ENCODE measurements at places on chromosomes 4 and X.

DNA sequence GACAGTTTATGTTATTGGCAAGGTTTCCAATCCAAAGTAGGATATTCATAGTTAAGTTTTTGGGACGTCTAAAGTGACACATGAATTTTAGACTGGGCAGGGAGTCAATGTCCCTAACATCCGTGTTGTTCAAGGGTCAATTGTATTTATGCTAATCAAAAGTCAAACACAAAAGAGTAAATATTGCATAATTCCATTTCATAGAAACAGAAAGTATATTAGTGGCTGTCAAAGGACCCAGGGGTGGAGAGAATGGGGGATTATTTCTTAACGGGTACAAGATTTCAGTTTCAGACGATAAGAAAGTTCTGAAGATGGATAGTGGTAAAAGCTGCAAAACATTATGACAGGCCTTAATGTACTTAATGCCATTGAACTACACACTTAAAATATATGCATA is 971.8 kb upstream of the AGA start:
- no peaks in the 10 kb centered on the region for H3K4me1 ChIP-seq
- H3K4me3 ChIP-seq, result no peak overlapping the region
- no peak for DNase-seq
- no peaks in the 10 kb centered on the region for H3K36me3 ChIP-seq
- H3K27ac ChIP-seq, result no peak overlapping the region

GRCh38 chrX:72340626-72341025 is 34.9 kb upstream of the CITED1 start:
- DNase-seq, result no peak
- no peaks in the 10 kb centered on the region for H3K4me1 ChIP-seq
- no peak overlapping the region for H3K27ac ChIP-seq
- H3K27me3 ChIP-seq, result no peaks in the 10 kb centered on the region

GRCh38 chr4:140466146-140466545 is 31.9 kb downstream of the MGAT4D start:
- H3K27me3 ChIP-seq, result no peaks in the 10 kb centered on the region
- H3K4me1 ChIP-seq, result no peaks in the 10 kb centered on the region
- no peak for DNase-seq
- H3K27ac ChIP-seq, result no peak overlapping the region

- no peaks in the 10 kb centered on the region for H3K27me3 ChIP-seq
- DNase-seq, result no peak
- no peak overlapping the region for H3K27ac ChIP-seq
- H3K4me1 ChIP-seq, result no peaks in the 10 kb centered on the region
- H3K36me3 ChIP-seq, result no peaks in the 10 kb centered on the region
Observed at GRCh38 chr4:108483079-108483478, 137.3 kb upstream of the RPL34 start.

DNA sequence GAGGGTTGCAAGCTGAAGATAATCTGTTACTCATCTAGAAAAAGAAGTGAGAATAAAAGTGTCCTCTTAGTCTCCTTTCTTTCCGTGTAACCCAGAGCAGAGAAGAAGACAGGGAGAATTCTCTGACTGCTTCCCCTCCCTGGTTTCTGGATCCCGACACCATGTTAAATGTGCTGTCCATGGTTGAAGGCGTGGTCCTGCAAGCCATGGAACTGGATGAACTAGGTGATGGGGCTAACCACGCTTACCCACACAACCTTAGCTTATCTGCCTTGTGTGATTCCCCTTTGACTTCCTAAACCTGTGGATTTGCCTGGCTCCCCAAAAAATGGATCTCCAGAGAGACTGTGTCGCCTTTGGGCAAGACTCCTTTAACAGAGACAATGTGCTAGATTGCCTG is 907.6 kb downstream of the FSTL5 start:
- H3K4me1 ChIP-seq, result no peaks in the 10 kb centered on the region
- no peaks in the 10 kb centered on the region for H3K36me3 ChIP-seq
- H3K4me3 ChIP-seq, result no peak overlapping the region
- no peak overlapping the region for H3K27ac ChIP-seq

DNA sequence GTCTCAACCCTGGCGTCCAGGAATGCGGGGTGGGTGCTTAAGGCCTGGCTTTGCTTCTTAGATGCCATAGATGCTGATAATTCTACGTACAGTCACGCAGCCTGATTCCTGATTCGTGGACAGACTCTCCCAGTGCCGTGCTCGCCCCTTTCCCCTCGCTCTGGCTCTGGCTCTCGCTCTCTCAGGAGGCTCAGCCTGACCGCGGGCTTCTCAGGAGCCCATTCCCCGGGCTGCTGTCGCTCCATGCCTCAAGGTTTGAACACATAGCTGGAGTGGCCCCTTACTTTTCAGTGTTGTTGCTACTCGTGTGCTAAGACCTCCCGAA is 59.2 kb upstream of the ZC4H2 start:
- no peaks in the 10 kb centered on the region for H3K4me1 ChIP-seq
- peak overlapping the region; percentile 63 for H3K27ac ChIP-seq
- H3K4me3 ChIP-seq, result peak overlapping the region; percentile 66
- DNase-seq, result peak; percentile 15
- no peaks in the 10 kb centered on the region for H3K36me3 ChIP-seq
- peaks cover 8% of the 10 kb centered on the region for H3K27me3 ChIP-seq

GRCh38 chr4:14726441-14726840 is 275.8 kb upstream of the CPEB2 start:
- H3K4me3 ChIP-seq, result no peak overlapping the region
- no peaks in the 10 kb centered on the region for H3K27me3 ChIP-seq
- no peaks in the 10 kb centered on the region for H3K36me3 ChIP-seq
- DNase-seq, result no peak
- no peak overlapping the region for H3K27ac ChIP-seq

DNA sequence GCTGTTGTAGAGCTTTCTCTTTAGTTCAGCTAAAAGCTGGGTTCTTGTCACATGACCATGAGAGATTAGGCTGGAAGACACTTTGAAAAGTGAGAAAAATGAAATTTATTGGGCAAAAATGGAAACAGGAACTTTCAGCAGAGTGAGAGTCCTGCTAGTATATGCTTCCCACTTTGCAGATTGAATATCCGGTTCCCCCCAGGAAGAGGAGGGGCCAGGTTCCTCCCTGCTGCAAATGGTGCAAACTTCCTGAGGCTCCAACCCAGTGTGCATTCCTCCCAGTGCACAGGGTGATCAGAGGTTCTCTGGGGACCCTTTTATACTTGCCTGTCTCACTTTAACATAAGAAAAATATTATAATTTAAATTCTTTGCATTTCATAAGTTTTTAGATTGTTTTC is 119.9 kb upstream of the SPIN4 start:
- no peak overlapping the region for H3K27ac ChIP-seq
- no peaks in the 10 kb centered on the region for H3K27me3 ChIP-seq
- no peak for DNase-seq
- H3K36me3 ChIP-seq, result peaks cover 10% of the 10 kb centered on the region
- no peaks in the 10 kb centered on the region for H3K4me1 ChIP-seq
- no peak overlapping the region for H3K4me3 ChIP-seq

DNA sequence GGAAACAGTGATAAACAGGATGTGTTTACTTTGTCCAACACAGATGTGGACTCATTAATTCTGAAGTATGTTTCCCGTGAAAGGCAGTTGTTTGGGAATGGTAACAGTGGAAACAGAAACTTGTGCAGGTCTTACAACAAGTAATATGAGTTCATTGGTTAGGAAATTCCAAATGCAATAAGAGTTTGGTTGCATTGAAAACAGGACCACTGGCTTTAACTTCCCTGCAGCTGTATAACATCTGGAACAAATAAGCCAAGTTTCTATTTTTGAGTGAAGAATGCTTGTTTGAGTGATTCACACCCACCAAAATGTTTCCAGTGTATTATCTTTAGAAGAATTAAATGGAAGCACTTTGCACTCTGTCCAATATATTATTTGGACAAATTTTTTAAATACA is 82.4 kb upstream of the BMP3 start:
- H3K36me3 ChIP-seq, result no peaks in the 10 kb centered on the region
- no peak overlapping the region for H3K27ac ChIP-seq
- no peaks in the 10 kb centered on the region for H3K4me1 ChIP-seq

GRCh38 chr4:182286035-182286434 is 42.8 kb downstream of the TENM3 start:
- DNase-seq, result no peak
- no peaks in the 10 kb centered on the region for H3K36me3 ChIP-seq
- H3K27ac ChIP-seq, result no peak overlapping the region
- no peaks in the 10 kb centered on the region for H3K4me1 ChIP-seq

GRCh38 chr4:16783119-16783518 is 115.3 kb downstream of the LDB2 start:
- H3K36me3 ChIP-seq, result no peaks in the 10 kb centered on the region
- no peak overlapping the region for H3K27ac ChIP-seq
- H3K4me1 ChIP-seq, result no peaks in the 10 kb centered on the region
- DNase-seq, result no peak

DNA sequence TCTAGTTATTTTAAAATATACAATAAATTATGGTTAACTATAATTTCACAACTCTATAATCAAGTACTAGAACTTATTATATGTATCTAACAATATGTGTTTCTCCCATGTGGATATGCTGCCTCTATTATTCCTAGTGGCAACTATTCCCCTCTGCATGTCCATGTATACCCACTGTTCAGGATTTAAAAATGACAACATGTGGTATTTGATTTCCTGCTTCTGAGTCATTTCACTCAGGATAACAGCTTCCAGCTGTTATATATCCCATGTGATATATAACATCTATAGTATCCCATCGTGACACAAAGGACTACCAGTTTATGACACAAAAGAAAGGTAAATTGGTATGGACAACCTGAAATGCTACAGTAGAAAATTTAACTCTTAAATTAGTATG is 167.4 kb upstream of the TACR3 start:
- H3K4me1 ChIP-seq, result no peaks in the 10 kb centered on the region
- H3K27me3 ChIP-seq, result no peaks in the 10 kb centered on the region
- no peak for DNase-seq
- H3K36me3 ChIP-seq, result no peaks in the 10 kb centered on the region
- H3K27ac ChIP-seq, result no peak overlapping the region
- no peak overlapping the region for H3K4me3 ChIP-seq

DNA sequence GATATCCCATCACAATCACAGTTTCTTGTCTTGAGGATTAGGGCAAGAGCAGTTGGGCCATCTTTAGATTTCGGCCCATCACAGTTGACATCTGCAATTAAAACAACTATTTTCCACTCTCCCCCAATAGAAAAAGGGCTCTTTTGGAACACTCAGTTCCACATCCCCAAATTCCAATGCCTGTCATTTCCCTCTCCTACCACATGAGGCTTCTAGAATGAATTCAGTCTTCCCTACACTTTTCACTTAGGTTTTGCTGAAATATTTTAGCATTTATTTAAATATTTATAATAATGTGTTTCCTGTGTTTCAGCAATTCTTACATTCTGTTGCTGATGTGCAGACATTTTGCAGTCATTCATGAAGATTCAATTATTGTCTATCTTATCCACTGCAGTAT is 118.4 kb downstream of the COX18 start:
- no peak overlapping the region for H3K4me3 ChIP-seq
- no peaks in the 10 kb centered on the region for H3K27me3 ChIP-seq
- DNase-seq, result no peak
- no peak overlapping the region for H3K27ac ChIP-seq

DNA sequence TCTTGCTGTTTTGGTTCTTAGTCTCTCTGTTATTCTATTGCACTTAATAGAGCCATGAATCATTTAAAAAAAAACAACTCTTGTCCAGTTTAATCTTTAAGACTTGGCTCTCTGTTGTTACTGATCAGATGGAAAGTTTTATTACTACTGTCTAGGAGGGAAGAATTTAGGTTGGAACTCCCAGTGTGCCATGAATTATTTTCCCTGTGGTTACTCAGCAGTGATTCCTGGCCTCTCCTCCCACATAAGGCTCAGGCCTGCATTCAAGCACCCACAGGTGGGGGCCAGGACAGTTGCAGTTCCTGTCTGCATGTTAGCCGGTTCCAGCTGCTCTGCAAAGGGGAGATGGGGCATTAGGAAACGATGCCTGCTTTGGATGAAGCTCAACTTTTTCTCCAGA is 29.8 kb upstream of the ESX1 start:
- no peaks in the 10 kb centered on the region for H3K27me3 ChIP-seq
- peaks cover 6% of the 10 kb centered on the region for H3K4me1 ChIP-seq
- no peak for DNase-seq
- no peak overlapping the region for H3K27ac ChIP-seq
- no peaks in the 10 kb centered on the region for H3K36me3 ChIP-seq

DNA sequence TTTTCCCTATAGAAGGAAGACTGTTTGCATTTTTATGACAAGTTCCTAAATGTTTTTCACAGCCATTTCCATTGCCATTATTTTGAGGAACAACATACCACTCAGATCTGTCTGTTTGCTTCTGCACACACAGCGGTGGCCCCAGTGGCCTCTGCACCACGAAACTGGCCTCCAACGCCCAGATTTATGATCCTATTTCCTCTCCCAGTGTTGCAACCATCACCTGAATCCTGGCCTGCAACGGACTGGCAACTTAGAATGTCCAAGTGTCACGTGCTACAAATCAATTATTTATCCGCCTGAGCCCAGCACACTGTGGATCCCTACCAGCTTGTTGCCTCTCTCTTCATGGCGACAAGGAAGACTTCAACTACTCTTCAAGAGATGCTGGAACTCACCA is 9.2 kb downstream of the RAI2 start:
- no peaks in the 10 kb centered on the region for H3K27me3 ChIP-seq
- H3K4me3 ChIP-seq, result no peak overlapping the region
- no peaks in the 10 kb centered on the region for H3K36me3 ChIP-seq
- DNase-seq, result no peak
- H3K27ac ChIP-seq, result peak overlapping the region; percentile 75

- H3K4me3 ChIP-seq, result peak within 1 kb of the TSS; percentile 74
- DNase-seq, result peak; percentile 76
- peaks cover 39% of the 10 kb centered on the region for H3K27me3 ChIP-seq
Observed at GRCh38 chr4:165378745-165379677, at the start of gene CPE. Gene CPE (plus strand): TSS chr4:165379008. CDS start chr4:165379222, 214 bp downstream.

DNA sequence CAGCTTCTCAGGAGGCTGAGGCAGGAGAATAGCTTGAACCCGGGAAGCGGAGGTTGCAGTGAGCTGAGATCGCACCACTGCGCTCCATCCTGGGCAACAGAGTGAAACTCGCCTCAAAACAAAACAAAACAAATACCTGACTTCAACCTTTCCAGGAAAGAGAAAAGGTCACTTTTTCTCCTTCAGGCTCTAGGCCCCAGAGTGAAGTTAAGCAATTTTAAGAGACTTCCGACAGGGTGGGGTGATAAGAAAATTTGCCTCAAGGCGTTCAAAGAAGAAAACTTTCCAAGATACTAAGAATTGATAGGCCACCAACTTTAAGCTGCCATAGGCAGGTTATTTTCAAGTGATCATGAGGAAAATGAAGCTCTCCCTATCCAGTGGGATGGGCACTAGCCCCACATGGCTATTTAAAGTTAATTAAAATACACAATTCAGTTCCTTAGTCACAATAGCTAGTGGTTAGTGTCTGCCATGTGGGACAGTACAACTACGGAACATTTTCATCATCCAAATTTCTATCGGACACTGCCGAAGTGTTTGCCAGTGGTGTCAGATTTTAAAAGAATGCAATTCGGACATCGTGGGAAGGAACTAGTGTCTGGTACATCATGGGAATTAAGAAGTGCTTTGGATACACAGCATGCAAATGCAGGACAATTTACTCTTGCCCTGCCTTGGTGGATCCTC is 33.0 kb downstream of the SMS start:
- no peaks in the 10 kb centered on the region for H3K27me3 ChIP-seq
- H3K36me3 ChIP-seq, result peaks cover 5% of the 10 kb centered on the region
- no peak for DNase-seq
- no peak overlapping the region for H3K4me3 ChIP-seq
- H3K27ac ChIP-seq, result no peak overlapping the region
- H3K4me1 ChIP-seq, result peaks cover 5% of the 10 kb centered on the region
